Posterior cingulate gyrus (tissue), 11 donors: ENCODE measurements at places on chromosomes 7 and 10.

DNA sequence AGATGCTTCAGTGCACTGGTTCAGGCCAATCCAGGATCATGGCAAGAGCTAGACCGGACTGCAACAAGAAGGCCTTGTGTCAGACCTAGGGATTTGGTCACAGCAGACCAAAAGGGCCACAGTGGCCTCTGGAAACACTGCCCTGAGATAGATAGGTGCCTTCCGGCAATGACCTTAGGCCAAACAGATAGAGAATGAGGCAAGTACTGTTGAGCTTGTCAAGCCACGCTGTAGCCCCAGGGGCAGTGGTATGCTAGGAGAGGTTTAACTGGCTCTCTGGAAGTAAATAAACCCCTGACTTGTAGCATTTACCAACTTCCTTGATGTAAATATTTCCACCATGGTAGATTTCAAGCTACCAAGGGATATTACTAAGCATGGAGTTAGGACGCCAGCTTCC lies 197.5 kb downstream of the GRID1 start:
- DNase-seq, result no peak

DNA sequence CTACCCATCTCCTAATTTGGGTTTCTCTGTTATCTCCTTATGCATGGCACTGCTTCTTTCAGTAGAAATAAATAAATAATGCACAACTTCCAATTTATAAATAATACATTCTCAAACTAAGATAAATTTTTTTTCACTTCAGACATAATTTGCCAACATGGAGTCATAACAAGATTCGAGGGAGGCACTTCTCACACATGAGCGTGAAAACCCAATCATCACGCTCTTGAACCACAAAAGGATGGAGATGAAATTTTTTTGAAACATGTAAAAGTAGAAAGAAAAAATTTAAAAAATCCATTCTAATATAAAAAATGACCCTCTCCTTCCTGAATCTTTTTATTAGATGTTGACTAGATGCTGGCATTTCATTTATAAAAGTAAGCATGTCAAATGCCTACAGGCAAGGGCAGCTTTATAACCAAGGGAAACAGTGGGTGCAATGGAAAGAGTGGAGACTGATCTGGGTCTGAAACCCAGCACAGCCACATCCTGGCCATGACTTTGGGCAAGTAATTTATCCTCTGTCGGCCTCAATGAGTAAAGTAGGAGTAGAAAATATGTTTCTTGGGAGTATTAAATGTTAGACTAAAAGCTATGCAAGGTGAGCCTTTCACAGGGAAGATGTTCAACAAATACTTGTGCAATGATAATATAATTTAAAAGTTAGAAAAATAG lies 185.0 kb downstream of the STK31 start:
- no peak for DNase-seq

DNA sequence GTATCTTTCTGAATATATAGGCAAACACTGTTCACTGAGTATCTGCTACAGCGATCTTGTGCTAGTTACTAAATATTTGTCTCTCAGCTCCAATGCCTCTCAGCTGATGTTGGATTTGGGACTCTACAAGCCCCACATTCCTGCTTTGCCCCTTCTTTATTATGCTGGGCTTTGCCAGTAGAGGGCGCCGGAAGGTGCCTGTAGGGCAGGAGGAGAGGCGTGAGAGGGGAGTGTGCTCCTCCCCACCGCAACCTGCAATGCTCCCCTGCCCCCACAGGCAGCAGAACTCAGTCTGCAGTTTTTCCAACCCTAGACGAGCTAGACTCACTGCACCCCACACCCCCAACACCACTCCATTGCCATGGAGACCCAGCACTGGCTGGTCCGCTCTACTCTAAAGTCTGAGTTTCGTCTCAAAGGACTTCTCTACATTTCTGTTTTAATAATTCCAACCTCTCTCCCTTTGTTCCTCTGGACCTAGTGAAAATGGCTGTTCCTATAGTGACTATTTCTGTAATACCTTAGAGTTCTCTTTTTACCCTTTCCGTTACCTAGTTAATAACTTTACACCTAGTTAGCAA lies 337.6 kb downstream of the CCSER2 start:
- no peak for DNase-seq

DNA sequence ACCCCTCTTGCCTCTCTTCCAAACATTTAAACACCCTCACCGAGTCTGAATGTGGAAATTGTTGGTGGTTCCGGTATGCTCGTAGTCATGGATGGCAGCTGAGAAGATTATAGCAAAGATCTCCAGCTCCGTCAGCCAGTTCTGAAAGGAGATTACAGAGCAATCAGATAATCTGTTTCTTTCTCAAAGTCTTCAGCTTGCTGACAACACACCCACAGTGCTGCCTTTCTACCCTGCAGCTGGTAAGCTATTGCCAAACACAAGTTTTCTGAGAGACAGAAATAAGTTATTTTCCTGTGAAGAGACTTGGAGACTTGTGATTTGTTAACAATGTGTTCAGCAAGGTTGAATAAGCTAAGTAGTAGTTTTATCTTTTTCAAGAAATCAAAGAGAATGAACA lies 163.6 kb downstream of the PPP1R17 start:
- no peak for DNase-seq

- DNase-seq, result peak; percentile 12
Observed at GRCh38 chr7:94252971-94253370, 141.7 kb upstream of the COL1A2 start.

- no peak for DNase-seq
Observed at GRCh38 chr7:139536152-139536551, 12.7 kb downstream of the CLEC2L start.

DNA sequence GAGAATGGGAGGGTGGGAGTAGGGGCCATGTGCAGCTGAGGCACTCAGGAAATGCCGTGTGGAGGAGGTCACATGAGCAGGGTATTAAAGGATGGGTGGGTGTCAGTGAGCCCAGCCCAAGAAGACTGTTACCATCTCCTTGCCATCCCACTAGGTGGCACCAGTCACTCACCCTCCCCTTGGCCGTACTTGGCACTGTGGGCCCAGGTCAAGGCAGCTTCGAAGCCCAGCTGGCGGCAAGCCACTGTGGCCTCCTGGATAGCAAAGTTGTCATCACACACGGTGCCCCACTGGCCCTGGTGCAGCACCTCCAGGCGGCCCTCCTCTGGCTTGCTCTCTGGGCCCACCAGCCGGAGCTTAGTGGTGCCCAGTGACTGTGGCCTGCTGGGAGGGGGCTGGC lies 5.4 kb downstream of the LOXL4 start:
- DNase-seq, result no peak

- no peak for DNase-seq
Observed at GRCh38 chr7:37977243-37977642, 56.8 kb downstream of the EPDR1 start.

DNA sequence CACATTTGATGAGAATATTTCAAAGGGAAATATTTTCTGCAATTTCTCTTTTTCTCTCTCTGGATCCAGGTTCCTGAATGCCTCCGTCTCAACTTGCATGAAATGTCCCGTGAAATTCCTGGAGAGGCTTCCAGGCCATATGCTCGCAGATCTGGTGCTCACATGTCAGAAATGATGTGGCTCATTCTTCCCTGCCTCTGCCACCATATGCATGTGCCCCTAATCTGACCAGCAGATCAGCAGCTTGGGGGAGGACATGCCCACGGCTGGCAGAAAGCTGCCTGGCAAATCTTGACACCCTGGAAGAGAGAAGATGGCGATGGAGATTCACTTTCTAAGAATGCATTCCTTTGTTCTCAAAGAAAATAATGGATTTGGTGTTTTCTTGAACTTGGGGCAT lies 490.7 kb downstream of the RPS24 start:
- no peak for DNase-seq
